GM04503 (cell line): ENCODE measurements at places on chromosomes 12 and 14.
A peak's percentile ranks its signal among the peaks of the same experiment; 100 is the strongest.

DNA sequence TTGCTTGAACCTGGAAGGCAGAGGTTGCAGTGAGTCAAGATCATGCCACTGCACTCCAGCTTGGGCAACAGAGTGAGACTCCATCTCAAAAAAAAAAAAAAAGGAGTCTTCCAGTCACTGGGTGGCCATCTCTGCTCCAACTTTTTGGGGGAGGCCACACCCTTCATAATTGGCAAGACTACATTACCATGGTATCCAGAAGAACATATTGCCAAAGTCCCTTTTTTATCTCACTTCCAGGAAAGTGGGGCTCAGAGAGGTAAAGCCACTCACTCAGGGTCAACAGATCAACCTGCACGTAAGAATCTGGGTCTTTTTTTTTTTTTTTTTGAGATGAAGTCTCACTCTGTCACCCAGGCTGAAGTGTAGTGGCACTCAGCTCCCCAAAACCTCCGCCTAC lies 5.0 kb upstream of the CD63 start:
- DNase-seq = no peak

DNA sequence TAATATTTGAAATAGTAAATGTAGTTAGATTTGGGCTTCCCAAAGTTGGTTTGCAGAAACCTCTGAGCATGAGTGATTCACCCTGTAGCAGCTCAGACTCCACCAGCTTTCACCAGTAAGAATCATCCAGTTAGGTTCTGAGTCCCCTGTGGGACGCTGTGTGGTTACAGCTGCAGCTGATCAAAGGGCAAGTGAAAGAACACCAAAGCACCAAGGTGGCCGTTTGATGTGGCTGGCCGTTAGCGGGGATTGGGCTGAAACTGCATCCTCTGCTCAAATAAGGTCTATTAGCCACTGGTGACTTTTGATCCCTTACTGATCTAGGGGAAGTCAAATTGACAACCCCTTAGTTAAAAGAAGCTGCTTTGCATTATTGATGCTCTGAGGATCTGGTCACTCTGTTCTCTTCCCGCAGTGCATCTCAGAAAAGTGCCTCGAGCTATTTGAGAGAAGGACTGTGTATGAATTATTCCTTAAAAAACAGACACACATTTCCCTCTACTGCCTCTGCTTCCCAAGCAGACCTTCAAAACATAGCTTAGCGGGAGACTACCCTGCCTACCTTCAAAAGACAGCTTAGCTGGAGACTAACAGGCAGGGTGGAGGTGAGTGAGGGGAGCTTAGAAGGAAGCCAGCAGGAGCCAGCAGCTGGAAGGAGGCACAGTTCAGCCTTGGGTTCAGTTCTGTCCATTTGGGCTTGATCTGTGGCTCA lies 3.7 kb downstream of the ABHD12B start:
- no peak for DNase-seq

DNA sequence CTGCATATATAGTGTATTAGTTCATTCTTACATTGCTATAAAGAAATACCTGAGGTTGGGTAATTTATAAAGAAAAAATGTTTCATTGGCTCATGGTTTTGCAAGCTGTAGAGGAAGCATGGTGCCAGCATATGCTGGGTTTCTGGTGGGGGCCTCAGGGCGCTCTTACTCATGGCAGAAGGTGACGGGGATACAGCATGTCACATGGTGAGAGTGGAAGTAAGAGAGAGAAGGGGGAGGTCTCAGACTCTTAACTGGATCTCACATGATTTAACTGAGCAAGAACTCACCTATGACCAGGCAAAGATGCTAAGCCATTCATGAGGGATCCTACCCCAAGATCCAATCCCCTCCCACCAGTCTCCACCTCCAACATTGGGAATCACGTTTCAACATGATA lies 15.9 kb upstream of the PAWR start:
- no peak for DNase-seq

DNA sequence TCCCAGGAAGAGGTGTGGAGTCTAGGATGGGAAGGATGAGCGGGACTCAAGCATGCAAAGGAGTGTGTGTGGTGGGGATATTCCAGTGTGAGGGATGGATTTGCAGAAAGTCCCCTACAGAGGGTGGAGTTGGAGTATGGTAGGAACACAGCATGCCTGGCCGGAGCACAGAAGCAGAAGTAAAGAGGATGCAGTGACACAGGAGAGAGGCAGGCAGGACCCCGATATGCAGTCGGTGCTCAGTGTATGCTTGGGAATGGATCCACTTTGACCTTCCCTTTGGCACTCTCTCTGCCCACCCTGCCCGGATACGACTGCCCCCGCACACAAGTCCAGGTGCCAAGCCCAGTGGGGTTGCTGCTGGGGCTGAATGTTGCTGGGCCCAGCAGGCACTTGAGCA lies 21.3 kb downstream of the WSCD2 start:
- no peak for DNase-seq

DNA sequence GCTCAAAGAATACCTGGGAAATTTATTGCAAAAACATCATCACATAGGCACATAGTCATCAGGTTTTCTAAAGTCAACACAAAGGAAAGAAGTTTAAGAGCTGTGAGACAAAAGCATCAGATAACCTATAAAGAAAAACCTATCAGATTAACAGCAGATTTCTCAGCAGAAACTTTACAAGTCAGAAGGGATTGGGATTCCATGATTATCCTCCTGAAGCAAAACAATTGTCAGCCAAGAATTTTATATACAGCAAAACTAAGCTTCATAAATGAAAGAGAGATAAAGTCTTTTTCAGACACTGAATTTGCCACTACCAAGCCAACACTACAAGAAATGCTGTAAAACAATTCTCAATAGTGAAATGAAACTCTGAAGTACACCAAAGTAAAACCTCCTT lies 28.8 kb upstream of the LGR5 start:
- no peak for DNase-seq

DNA sequence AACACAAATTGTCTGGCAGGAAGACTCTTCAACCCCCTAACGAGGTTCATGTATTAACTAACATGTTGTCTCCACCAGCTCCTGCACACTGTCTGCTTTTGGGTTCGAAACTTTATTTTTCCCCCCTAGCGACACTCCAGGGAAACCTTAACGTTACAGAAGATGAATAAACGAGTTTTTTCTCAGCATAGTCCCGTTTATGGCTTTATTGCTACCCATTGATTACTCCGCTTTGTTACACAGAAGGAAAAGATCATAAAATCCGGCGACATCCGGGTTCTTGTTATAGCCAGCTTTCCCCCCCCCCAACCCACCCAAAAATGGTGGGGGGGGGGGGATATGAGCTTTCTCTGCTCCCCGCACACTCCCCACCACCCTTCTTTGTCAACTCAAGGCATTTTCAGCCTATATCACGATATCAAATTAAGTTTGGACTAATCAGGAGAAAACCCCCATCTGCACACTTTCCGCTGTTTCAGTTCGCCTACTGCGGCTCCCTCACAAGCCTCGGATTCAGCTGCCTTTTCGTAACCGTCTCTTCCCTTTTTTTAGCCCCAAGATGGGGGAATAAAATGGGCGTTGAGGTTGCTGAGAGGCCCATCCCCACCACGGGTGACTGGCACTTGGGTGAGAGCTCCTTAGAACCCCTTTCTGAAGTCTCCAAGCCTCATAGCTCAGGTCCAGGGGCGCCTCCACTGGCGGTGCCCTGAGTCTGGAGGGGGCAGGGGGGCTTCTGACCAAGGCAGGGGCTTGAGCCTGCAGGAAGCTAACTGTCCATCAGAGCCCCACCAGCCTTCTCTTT lies 1.4 kb upstream of the HOXC6 start:
- DNase-seq = no peak

GRCh38 chr12:32512379-32512778 lies 113.0 kb downstream of the FGD4 start:
- no peak for DNase-seq

DNA sequence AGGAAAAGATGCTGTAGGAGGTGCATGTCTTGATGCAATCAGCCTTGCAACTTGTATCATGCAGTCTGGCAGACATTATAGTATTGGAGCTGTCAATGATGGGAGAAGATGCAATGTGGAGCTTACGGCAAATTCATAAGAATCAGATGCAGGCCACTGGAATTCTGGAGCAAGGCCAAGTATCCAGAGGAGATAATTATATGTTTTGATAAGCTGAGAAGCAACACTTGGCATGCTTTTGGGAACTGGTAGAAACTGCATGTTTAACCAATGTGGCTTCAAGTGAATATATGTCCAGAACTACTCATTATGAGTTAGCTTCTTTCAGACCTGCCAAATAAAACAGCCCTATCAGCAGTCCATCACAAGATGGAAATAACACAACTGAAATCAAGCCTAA lies 249.1 kb upstream of the PPFIA2 start:
- DNase-seq = no peak

GRCh38 chr14:68687746-68688145 lies 105.1 kb downstream of the ZFP36L1 start:
- DNase-seq = peak; percentile 90

DNA sequence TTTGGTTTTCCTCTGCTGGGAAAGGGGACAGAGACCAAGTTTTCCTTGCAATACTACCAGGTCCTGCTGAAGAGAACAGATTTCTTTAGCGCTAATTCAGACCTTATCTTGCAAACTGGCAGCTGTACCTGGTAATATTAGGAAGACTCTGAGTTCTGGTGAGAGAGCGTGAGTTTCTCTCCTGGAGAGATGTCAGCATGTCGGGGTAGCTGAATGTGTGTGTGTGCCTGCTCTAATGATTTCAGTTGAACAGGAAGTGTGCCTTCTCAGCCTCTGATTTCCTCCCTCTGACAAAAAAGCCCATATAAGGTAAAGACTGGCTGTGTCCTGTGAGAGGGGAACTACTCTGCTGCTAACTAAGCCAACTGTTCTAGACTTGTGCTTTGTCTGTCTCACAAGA lies 10.3 kb upstream of the ERP27 start:
- DNase-seq = peak; percentile 45

DNA sequence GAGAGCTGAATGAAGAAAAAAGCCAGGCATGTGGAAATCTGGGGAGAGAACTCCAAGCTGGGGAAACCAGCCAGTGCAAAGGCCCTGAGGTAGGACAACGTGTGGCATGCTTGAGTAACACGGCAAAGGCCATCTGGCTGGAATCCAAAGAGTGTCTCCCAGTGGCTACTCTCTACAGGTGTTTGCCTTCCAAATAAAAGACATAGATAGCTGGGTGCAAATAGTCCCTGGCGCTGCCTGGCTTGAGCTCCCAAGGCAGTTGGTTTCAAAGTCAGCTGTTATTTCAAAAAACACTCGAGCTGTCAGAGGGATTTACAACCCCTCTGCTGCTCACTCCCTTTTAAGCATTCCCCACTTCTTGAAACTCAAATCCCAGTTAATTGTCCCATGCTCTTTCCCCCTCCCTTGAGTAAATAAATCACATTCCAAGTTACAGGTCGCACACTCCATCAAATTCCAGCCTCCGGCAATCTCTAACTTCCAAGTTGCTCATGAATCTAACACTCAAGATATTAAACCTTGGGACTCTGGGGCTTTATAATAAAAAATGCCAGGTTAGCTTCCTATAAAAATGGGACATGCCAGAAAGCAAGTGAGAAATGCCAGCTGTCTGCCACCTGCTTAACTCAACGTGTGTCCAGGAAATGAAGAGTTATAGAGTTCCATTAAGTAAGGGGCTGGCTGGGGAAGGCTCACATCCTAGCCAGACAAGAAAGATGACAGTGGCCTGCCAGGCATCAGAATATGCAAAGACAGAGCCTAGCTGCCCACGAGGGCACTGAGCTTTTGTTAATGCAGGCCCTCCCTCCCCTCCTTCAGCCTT lies 133.6 kb upstream of the NOS1 start:
- DNase-seq = no peak
